Non-pigmented ciliary epithelial cell (primary cell): ENCODE measurements at places on chromosomes 3 and 15.

DNA sequence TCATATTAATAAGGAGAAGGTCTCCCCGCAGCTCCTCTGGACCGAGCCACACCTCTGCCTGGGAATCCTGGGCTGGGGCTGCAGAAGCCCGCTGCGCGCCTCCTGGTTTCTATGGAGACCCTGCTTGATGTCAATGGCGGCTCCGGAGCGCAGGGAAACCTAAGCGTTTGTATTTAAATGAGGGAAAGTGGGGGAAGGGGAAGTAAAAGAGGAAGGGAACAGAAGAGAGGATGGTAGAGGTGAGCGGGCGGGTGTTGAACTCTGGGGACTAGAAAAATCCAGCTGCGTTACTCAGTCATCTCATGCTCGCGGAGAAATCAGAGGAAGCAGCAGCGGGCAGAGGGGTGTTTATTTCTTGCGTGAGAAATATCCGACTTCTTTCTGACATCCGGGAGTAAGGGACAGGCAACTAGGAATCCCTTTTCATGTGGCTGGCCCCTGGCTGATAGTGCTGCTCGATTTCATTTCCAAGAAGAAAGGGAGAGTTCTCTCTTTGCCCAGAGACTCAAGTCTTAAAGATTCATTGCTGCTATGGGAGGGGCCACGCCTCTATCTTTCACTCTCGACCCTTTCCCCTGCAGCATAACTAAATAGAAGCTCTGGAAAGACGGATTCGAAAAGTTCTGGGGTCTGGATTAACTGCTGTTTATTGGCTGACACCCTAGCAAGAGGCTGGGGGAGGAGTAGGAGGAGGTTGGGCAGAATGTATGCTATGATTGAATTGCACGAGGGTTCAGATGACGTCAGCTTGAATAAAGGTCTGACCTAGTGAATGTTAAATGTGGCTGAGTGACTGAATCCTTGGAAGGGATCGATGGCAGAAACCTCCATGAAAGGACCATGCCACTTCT, 110.5 kb upstream of the GAP43 start:
- DNase-seq, result no peak

- no peak for DNase-seq
Measured at GRCh38 chr15:100002787-100003536, 269.7 kb upstream of the LYSMD4 start.

DNA sequence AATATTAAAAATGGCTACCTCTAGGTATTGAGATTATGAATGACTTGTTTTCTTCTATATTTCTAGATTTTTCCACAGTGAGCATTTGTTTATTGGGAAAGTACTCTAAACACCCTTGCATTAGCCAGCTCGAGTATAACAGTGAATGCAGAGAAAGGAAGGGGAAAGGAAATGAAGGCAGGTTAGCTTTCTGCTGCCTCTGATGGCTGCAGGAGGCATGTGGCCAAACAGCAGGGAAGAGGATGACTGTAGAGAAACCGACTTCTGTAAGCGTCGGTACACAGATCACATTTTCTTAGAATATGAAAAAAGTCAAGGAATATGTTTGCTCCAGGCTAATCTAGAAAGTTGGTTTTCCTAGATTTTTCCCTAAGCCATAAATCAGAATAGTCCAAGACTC, 19.8 kb downstream of the GNB5 start:
- DNase-seq, result no peak

DNA sequence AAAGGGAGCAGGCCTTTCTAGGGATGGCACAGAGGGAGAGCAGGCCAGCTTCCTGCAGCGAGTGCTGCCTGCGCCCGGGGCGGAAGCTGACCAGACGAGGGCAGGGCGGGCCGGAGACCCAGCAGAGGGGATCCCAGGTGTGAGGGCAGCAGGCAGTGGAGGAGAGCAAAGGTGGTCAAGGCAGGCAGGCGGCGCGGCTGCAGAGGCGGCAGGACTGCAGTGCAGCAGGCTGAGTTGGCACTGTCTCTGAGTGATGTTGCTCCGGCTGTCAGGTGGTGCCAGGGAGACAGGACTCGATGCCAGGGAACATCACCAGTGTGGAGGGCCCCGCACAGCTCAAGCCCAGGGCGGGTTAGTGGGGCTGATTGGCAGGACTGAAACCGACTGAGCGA, 22.3 kb upstream of the PLXNA1 start:
- no peak for DNase-seq

DNA sequence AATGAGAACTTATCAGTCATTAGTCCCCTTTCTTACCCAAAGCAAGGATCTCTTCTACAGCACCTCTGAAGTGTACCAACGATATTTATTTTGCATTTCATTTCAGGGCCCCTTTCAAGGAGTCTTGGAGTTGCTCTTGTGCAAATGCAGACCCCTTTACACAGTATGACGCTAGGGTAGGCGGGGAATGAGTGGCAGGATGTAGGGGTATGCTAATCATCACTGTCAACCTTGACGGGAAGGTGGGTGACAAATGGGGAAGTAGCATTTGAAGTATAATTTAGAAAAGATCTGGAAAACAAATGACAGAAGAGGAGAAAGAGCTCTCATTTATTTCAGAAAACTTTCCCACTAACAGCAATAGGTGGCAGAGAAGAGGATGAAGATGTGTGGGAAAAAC, 94.4 kb downstream of the LRRN1 start:
- DNase-seq, result no peak

- no peak for DNase-seq
Measured at GRCh38 chr15:44084770-44085169, 110.3 kb downstream of the FRMD5 start.

- DNase-seq, result no peak
Measured at GRCh38 chr15:64034519-64034918, 11.8 kb downstream of the DAPK2 start.

DNA sequence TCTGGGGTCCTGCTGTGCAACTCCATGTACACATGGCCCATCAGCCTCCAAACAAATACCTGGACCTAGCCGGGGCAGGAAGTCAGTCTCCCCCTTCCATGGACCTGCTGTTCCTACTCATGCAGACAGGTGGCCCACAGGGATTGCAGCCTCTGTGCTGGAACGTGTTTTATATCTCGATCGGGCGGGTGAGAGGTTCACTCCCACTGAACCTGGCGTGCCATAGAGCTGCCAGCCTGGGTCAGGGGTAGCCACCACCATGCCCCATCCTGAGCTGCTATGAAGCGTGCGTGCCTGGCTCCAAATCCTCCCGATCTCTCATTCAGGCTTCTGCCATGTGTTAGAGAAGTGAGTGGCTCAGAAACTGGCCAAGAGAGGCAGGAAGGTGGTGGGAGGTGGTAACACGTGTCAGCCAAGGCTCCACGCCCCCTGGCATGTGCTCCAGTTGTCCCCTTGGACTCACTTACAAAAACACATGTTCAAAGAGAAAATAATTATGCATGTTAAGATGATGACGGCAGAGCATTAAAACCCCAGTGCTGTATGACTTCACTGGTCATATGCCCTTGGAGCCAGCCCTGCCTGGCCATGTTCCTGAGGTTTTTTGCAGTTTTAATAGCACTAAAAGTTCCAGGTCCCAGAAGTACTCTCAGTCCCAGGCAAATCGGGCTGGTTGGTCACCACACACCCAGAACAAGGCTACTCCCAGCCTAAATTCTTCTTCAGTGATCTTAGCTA, 30.6 kb downstream of the CTSH start:
- DNase-seq, result no peak

GRCh38 chr15:52657338-52657737, 21.9 kb downstream of the ATOSA start:
- DNase-seq, result no peak

DNA sequence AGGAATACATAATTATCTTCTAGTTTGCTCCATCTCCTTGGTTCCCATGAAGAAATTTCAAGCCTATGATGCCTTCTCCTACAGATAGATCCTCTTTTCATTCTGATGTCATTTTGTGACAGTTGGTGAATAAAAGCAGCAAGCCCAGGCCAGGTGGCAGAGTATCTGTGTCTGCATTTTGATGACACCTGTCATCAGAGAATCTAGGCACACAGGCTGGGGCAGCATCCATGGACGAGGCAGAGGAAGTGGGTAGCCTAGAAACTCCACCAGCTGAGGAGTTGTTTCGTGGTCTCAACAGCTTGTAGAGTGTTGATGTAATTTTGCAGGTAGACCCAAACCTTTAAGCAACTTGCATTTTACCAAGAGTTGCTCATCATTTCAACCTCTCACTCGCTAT, 269.8 kb downstream of the FEZF2 start:
- no peak for DNase-seq

GRCh38 chr3:107224026-107224596, 153.1 kb upstream of the CCDC54 start:
- no peak for DNase-seq

DNA sequence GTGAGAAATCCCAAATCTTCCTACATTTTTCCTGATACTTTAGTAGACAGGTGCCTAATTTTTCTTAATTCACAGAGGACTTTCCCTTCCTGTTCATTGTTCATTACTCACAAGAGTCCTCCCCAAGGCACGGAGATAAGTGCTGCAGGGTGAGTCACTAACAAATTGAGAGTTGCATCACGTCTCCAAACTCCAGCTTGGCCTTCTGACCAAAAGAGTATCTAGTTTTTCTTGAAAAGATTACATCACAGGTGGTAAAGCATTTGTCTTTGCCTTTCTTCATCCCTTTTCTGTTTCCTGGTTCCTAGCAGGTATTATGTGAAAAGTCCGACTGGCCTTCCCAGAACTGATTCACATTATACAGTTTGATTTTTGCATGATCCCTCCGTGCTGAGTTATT, 24.9 kb upstream of the RASGRP1 start:
- DNase-seq, result peak; percentile 55

- no peak for DNase-seq
Measured at GRCh38 chr3:111538681-111539083, 3.3 kb upstream of the CD96 start.

GRCh38 chr15:93180656-93181055, 91.6 kb upstream of the RGMA start:
- DNase-seq, result no peak

GRCh38 chr3:149545049-149545448, 70.6 kb downstream of the TM4SF4 start:
- DNase-seq, result no peak

DNA sequence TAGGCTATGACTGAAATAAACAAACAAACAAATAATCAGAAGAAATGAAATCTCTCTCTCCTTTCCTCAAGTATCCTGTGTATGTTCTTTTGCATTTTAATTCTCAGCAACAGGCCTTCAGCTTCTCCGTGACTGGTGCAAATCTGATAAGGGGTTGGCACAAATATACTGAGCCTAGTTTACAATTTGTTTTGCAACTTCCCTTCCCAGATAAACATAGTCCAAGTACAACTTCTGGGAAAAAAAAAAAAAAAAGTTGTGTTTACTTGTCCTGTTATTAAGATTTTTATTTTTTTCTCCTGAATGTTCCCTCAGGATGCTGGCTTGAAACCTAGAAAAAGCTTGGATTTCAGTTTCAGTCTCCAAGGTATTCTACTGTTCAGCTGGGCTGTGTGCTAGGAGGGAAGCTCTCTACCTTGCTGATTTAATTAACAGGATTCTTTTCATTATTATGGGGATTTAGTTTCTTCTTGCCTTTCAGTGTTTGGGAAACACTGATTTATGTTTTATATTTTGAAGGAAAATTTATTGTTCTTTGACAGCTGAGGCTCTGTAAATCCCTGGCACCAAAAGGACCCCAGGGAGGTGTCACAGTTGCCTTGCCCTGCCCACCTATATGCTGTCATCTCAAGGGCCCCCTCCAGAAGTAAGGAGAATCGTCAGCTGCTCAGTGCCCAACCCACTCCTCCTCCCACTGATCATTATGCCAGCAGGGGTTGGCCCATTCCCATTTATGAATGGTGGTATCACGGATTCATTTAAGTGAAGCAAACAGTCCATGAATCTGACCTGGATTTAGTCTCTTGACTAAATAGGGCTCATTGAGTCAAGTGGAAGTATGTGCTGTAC, 185.2 kb downstream of the MEIS2 start:
- no peak for DNase-seq

GRCh38 chr15:69795601-69796000, 302.1 kb downstream of the TLE3 start:
- no peak for DNase-seq

GRCh38 chr3:133413161-133414020, 13.5 kb downstream of the BFSP2 start:
- no peak for DNase-seq

DNA sequence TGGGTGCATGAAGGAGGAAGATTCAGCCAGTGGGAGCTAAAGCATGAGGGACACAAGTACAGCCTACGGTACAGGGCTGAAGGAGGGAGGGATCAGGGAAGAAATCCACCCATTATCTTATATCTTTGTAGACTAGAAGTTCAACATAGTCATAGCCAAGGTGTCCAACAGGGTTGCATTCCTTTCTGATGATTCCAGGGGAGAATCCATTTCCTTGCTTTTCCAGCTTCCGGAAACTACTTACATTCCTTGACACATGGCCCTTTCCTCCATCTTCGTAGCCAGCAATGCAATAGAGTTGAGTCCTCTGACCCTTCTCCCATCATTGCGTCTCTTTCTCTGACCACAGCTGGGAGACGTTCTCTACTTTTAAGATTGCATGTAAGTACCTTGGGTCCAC, 471.0 kb upstream of the SEMA6D start:
- no peak for DNase-seq

GRCh38 chr15:43776718-43777266, at the start of gene ELL3:
ELL3 (minus strand) TSS chr15:43776966; CDS start chr15:43776901, 65 bp downstream.
- DNase-seq, result no peak

- no peak for DNase-seq
Measured at GRCh38 chr3:39716849-39717248, 92.6 kb upstream of the MYRIP start.

DNA sequence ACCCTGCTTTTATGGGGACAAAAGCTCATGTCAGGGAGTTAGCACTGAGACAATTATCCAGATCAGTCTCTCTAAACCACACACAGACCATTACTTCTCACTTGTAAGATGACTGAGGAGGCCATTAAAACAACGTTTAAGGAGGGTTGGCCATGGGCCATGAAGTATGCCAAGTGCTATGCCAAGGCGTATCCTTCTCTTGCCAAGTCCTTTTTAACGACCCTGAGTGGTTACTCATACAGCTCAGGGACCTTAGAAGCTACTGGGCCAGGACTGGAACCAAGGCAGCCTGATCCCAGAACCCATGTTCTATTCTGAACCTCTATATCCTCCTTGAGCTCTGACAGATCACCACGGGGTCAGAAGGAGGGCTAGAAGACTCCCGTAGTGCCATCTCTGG, 50.0 kb downstream of the NMNAT3 start:
- DNase-seq, result no peak
